ENCODE measurements at places on chromosomes 16 and 17.

GRCh38 chr17:41615454-41615853 lies 2.9 kb upstream of the KRT16 start:
- no peak for DNase-seq

DNA sequence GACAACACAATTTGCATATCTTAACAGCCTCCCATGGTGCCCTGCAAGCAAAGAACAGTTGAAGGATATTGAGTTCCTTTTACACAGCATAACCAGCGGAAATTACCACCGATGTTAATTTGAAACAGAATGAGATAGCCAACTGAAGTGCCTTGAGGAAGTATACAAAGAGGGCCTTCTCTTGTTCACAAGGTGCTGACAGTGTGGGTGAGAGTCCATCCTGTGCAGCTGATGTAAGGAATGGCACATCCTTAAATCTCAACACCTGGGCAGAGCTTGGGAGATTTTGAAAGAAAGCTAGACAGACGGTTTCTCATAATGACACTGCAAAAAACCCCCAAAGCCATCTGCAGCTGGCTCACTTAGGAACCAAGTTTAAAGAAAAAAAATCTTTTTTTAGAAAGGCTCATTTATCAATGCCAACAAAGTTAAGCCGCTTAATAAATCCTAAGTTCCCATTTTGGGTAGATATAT lies 818.6 kb downstream of the KCNJ2 start:
- no peak for DNase-seq

GRCh38 chr17:21213638-21214014 lies 335 bp downstream of the TMEM11 start:
- DNase-seq: no peak

GRCh38 chr17:10046786-10047785 lies 142.0 kb upstream of the RCVRN start:
- DNase-seq: no peak

DNA sequence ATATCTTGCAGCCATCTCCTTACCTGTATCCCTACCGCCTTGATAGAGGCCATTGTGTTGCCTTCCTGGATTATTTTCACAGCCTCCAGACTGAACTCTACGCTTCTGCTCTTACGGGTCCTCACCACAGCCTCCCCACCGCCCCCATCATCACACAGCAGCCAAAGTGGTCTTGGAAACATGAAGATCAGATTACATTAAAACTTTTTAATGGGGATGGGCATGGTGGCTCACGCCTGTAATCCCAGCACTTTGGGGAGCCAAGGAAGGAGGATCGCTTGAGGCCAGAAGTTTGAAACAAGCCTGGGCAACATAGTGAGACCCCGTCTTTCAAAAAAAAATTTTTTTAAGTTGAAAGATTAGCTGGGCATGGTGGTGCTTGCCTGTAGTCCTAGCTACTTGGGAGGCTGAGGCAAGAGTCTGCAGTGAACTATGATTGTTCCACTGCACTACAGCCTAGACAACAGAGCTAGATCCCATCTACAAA lies 150.5 kb downstream of the NPIPB5 start:
- no peak for DNase-seq

GRCh38 chr16:75099738-75100602 lies 16.6 kb downstream of the LDHD start:
- no peak for DNase-seq

GRCh38 chr17:10226930-10227695 lies 28.7 kb upstream of the GAS7 start:
- peak; percentile 42 for DNase-seq

GRCh38 chr17:50677851-50678375 lies 29.8 kb downstream of the ANKRD40 start:
- no peak for DNase-seq

DNA sequence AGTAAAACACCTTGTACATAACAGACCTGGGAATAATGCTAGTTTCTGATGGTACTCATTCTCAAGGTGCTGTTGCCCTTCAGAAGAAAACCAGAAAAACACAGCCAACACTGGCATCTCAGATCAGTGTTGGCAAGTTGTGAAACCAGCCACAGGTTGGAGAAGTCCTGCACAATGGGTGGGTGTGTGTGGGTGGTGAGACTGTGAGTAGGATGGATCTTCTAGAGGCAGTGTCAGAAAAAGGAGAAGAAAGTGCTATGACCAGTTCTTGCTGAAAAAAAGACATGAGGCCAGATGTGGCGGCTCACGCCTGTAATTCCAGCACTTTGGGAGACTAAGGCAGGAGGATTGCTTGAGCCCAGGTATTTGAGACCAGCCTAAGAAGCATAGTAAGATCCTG lies 35.2 kb upstream of the SMIM36 start:
- DNase-seq: no peak

GRCh38 chr16:12674524-12674923 lies 129.2 kb downstream of the CPPED1 start:
- no peak for DNase-seq

- DNase-seq: no peak
Measured at GRCh38 chr17:27575096-27575911, 55.7 kb upstream of the LGALS9 start.

- peak; percentile 25 for DNase-seq
Measured at GRCh38 chr17:27756467-27757371, 43.6 kb downstream of the NOS2 start.

DNA sequence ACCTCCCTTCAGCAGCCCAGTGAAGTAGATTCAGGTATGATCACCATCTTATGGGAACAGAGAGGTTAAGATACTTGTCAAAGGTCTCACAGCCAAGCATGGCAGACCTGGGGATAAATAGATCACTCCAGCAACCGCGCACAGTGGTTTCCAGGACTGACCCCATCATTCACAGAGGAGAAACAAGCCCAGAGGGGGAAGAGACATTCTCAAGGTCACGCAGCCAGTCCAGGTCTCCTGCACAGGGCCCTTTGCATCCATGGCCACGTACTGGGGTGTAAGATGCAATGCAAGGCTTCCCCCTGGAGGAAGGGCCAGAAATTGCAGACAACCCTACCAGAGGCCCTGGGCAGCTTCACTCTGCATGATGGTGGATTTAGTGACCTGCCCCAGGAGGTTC lies 19.9 kb downstream of the TLE7 start:
- no peak for DNase-seq

GRCh38 chr16:11639925-11640899 lies 28.0 kb upstream of the SNN start:
- DNase-seq: peak; percentile 76

DNA sequence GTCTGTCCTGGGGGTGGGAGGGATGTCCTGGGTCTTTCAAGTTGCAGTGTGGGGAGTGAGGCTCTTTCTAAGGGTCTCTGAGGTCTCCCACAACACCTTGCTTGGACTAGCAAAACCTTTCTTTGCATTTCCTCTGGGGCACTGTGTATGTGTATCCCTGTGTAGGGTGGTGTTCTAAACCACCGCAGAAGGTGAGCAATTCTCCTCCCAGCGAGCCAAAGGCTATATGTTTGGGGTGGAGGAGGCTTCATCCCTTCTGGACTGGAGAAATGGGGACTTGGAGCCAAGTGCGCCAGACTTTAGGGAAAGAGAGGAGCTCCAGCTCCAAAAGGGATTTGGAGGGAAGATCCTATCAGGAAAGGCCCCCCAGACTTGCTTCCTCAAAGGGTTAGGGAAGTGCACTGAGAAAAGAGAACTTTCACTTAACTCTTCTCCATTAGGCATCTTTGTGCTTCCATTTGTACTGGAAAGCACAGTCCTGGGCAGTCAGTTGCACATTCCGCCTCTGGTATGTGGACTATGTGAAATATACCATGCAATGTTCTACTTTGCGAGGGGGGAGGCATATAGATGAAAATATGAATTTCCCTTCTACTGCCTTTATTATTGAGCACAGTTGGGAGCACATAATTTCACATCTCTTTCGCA lies 18.9 kb upstream of the HOXB9 start:
- DNase-seq: no peak

GRCh38 chr17:40241252-40241834 lies 22.2 kb downstream of the WIPF2 start:
- no peak for DNase-seq

DNA sequence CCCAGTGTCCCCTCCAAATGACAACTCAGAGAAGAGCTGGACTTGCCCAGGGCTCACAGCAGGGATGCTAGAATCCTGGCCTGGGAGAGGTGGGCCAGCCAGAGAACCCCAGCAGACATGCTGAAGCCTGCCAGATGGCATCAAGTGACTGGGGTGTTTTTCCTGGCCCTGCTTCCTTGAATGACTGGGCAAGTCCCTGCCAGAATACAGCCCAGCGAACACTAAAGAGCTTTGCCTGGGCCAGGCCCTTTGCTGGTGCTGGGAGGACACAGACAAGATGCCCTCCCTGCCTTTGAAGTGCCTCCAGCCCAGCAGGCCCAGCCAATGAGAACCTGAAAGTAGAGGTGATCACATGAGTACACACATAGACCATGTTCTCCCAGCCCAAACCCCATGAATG lies 11.5 kb downstream of the ZNF319 start:
- peak; percentile 15 for DNase-seq

DNA sequence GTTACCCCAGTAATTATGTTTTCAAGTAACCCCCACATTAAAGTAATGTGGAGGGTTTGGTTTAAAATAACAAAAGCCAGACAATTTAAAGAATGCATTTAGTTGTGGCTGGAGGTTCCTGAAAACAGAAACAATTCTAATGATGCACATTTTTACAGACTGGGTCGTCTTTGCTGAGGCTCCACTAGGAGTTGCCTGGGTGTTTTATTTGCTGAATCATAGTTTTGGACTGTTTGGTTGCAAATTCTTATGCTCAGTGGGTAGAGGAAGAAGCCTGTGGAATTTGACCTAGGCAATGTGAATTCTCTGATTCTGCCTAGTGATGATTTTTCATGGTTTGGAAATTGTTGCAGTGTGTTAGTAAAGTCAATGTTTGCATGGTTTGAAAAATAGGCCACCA lies 16.3 kb downstream of the SHISA9 start:
- no peak for DNase-seq

GRCh38 chr16:3859889-3860288 lies 20.6 kb downstream of the CREBBP start:
- DNase-seq: no peak

GRCh38 chr16:66455970-66456369 lies 28.9 kb downstream of the BEAN1 start:
- no peak for DNase-seq

DNA sequence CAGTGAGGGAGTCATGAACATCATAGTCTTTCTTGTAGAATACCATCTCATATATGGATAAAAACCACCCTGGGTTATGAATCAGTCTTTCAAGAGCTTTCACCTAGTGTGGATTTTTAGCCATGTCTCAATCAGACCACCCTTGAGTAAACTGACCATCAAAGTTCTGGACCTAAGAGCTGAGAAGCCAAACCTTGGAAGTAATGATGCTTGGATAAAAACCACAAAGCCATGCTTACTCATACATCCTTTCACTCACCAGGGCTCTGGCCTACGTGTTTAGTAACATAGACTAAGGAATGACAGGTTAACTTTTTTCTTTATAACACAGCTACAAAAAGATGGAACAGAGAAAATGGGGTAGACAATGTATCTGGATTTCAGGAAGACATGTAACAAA lies 167.2 kb downstream of the STX8 start:
- DNase-seq: no peak

DNA sequence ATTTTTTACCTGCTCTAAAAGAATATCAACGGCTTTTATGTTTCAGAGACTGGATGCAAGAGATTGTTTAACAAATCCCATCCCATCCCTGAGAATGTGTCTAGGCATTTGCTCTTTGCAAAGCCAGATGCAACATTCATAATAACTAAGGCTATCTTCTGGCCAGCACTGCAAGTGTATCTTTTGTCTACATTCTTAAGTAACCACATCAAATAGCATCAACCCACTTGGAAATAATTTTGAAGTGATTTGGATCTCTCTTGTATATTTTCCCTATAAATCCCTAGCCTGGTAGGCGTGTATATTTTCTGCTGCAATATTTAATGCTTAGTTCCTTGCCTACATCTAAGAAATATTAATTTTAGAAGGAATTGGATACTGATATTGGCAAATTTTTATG lies 64.3 kb downstream of the PIGL start:
- DNase-seq: no peak

DNA sequence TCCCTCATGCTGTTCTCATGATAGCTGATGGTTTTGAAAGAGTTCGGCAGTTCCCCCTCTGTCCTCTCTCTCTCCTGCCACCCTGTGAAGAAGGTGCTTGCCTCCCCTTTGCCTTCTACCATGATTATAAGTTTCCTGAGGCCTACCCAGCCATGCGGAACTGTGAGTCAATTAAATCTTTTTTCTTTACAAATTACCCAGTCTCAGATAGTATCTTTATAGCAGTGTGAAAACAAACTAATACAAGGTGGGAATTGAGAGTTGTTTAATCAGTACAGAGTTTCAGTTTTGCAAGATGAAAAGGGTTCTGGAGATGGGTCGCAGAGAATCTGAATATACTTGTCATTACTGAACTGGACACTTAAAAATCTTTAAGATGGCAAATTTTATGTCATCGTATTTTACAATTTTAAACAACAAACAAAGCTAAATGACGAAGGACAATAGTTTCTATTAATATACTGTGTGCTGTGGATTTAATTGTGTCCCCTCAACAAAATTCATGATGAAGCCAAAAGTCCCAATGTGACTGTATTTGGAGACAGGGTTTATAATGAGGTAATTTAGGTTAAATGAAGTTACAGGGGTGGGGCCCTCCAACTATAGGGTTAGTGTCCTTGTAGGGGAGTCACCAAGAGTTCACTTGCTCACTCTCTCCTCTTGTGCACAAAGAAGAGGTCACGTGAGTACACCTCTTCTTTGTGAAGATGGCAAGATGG lies 4.4 kb downstream of the MT3 start:
- no peak for DNase-seq

- DNase-seq: peak; percentile 34
Measured at GRCh38 chr16:75811020-75811634, 84.8 kb upstream of the CPHXL start.

GRCh38 chr16:66065925-66066324 lies 300.6 kb upstream of the CDH5 start:
- DNase-seq: no peak

DNA sequence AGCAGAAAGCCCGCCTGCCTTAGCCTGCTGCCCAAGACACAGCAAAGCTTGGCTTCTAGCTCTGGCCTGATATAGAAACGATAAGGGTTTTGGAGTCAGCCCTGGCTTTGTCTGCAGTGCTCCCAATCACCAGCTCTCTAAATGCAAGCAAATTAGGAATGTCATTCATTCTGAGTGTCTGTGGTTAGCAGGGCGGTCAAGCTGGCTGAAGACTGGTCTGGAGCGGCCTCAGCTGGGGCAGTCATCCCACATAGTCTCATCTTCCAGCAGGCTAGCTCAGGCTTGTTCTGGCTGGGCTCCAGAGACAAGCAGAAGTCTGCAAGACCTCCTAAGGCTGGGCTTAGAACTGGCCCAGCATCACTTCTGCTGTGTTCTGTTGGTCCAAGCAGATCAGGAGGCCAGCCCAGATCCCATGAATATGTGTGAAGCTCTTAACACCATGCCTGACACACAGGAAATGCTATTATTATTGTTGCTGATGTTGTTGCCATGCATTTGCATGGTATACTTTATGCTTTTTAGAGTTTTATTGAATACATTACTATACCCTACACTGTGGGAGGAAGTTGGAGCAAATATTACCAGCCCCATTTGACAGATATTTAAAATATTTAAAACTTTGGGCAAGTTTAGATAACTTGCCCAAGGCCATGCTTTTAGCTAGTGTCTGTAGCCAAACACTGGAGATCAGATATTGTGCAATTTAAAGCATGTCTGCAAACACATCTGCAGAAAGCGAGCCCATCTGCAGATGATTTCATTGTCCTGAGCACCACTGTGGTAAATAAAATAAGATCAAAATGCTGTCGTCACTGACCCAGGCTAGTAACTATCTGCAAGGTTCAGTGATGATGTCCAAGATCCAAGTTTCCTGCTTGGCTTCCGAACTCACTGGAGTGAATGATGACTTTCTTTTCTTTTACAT lies 24.8 kb downstream of the TMC7 start:
- DNase-seq: no peak
